GM12878 (cell line): ENCODE measurements at places on chromosomes 5 and 9.

- DNase-seq = no peak
Measured at GRCh38 chr5:101679816-101680215, 616.3 kb downstream of the SLCO4C1 start.

DNA sequence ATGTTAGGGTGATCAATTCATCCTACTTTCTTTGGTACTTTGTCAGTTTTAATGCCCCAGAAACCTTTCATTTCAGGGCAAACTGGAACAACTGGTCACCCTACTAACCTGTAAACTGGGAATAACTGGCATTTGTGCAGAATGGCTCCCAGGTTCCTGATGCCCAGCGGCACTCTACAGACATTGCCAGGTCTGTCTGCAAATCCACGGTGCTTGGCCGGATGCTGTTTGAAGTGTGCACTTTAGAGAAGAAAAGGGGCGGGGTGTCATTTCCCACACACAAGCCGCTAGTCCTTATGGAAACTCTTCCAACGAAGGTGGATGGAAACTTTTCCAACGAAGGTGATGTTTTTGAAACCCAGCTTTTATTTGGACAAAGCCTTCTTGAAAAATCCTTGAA lies 49.9 kb upstream of the OTULINL start:
- DNase-seq = no peak

GRCh38 chr5:172133359-172134029 lies 54.5 kb downstream of the STK10 start:
- no peak for DNase-seq

GRCh38 chr9:11821306-11821975 lies 871.7 kb upstream of the TYRP1 start:
- DNase-seq = no peak

DNA sequence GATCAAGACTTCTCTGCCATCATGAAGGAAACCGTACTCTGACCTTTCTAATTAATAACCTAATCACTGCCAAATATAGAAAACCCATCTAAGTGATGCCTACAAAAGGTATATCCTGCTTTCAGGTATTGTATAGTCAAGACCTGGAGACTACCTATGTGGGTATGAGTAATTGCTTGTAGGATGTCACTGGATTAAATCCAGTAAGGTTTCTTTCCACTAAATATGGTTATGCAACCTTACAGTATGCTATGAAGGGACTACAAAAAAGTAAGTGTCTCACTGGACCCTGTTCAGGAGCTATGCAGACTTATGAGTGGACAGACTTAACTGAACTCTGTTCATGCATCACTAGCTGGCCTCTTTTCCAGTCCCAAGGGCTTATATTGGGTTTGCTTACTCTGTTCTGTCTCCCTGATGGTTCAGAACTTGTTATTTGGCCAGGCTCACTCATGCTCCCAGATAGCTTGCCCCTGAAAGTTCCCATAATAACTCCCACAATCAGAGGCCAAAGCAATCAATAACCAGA lies 51.1 kb downstream of the PDE6A start:
- no peak for DNase-seq

DNA sequence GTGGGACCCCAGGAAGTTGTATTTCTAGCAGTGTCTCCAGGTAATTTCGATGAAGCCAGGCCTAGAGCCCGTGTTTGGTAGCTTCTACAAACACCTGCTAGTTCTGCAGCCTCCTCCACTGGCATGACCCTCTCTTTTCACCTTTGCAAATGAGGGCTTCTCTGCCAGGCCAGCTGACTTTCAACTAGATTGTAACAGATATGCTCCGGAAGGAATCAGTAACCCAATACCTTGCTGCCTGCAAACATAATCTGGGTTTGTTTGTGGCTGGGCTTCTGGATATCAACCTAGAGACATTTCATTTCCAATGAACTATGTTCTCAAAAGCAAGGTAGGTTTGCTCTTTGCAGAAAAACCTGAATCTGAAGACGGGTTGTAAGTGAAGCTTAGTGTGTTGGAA lies 354.8 kb downstream of the DMRT2 start:
- no peak for DNase-seq

GRCh38 chr5:123371575-123372179 lies 51.5 kb downstream of the CEP120 start:
- DNase-seq = no peak

DNA sequence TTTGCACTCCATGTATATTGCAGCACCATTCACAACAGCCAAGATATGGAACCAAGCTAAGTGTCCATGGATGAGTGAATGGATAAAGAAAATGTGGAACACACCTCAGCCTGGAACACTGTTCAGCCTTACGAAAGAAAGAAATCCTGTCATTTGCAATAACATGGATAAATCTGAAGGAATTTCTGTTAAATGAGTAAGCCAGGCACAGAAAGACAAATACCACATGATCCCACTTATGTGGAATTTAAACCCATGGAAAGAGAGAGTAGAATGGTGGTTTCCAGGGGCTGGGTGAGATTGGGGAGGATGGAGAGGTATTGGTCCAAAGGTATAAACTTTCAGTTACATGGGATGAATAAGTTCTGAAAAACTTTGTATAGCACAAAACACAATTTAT lies 228.9 kb upstream of the CD180 start:
- DNase-seq = no peak

GRCh38 chr9:18194316-18194715 lies 279.6 kb upstream of the ADAMTSL1 start:
- DNase-seq = no peak

- no peak for DNase-seq
Measured at GRCh38 chr9:36986468-36987408, 47.3 kb downstream of the PAX5 start.

DNA sequence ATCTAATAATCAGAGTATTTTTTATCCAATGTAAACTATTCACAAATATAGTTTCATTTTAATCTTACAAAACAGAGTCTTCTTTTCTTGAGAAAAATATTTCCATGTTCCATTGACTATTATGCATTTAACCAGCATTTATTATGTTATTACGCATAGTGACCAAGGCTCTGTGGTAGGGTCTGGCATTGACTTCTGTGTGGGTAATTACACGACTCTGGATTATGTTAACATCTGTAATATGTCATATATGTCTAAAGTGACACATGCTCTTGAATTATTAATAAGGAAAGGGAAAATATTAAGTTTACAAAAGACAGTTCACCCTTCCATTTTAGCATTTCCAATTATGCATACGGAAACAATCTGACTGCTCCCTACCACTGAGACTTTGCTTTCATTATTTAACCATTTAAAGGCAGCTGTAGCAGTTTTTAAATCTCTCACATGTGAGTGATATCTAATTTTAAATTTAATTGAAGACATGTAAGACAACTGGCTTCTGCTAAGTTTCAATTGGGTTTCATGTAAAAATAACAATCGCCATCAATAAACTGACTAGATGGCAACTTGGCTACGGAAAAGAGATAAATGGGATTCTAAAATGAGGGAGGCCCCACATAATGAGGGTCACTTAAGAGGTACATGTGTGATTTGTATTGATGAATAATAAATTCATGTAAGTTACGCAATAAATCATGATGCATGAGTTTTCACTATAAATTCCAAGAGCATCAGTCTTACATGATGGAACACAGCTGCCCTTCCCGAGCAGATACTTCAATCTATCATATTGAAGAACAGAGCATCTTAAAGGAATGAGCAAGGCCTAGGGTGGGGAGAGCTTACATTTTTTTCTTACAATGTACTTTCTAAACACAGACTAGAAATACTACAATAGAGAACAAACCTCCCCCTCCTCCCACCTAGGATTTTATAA lies 1056.8 kb downstream of the MAT2B start:
- no peak for DNase-seq

- DNase-seq = no peak
Measured at GRCh38 chr9:128823362-128823902, 5.1 kb downstream of the ENDOG start.

DNA sequence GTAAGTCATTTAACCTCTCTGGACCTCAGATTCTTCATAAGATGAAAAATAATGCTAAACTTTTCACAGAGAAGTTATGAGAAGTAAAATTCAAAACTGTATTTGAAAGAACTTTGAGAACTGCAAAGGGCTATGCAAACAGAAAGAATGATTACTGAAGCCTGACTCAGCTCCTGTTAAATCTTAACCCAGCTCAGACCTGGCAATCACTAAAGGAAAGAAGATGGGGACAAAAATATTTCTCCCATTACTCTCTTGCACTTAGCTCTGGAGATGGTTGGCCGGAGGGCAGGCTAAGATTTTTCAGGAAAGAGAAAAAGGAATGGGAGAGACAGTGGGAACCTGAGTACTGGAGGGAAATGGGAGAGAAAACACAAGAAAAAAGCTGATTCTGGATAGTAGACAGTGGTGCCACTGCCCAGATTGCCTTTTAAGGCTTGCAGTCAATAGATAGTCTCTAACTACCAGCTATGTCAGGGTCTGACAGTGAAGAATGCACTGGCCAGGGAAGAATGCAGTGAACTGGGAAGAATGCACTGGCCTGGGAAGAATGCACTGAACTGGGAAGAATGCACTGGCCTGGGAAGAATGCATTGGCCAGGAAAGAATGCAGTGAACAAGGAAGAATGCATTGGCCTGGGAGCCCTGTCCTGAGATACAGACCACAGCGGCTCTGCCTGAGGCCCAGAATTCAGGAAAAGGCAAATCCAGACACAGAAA lies 25.2 kb upstream of the CEMIP2 start:
- DNase-seq = no peak

- DNase-seq = no peak
Measured at GRCh38 chr9:135695642-135696041, 3.6 kb downstream of the SOHLH1 start.

GRCh38 chr9:2583308-2584013 lies 38.1 kb upstream of the VLDLR start:
- DNase-seq = no peak

GRCh38 chr9:133127340-133127981 lies 6.4 kb upstream of the RALGDS start:
- DNase-seq = no peak

GRCh38 chr9:137318602-137319001 lies 16.5 kb upstream of the NRARP start:
- no peak for DNase-seq

- DNase-seq = no peak
Measured at GRCh38 chr5:151018846-151019245, 1.5 kb upstream of the GPX3 start.

GRCh38 chr5:78779771-78780616 lies 131.4 kb upstream of the LHFPL2 start:
- no peak for DNase-seq

DNA sequence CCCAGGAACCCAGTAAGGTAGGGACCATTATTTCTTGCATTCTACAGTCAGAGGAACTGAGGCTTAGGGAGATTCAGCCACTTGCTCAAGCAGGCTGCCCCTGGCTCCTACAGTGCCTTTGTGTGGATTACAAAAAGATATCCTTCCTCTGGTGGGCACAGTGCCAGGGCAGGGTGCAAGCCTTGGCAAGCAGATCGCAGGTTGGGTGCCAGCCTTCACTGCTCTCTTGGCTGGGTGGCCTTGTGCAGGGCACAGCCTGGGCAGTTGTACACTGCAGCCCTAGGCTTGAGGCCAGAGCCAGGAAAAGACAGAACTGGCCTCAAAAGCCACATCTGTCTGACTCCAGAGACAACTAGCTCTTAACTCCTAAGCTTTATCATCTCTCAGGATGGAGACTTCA lies 15.0 kb downstream of the DOCK2 start:
- no peak for DNase-seq

DNA sequence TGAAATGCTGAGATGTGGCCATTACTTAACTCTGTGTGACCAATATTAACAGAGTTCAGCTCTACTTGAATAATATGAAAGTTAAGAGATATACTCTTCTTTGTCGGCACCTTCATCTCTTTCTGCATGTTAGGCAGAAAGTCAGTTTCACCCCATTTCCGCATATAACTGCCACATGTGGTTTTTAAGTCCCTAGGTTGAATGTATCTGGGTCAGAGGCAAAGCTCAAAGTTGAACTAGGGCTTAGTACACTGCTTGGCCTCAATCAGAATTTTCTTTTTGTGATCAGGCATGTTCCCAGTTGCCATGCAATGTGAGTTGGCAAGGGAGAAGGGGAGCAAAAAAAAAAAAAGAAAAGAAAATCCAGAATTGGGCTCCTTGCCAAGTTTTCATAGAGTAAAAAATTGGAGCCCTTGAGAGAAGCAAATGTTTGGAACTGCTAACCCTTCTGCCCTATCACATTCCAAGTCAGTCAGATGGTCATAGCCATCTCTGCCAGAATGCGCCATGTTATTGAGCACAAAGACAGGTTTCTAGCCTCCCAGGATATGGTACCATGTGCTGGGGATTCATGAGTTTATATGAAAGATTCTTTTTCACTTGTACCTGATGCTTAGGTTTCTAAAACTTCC lies 251.2 kb upstream of the RORB start:
- DNase-seq = no peak

GRCh38 chr5:125209650-125210049 lies 463.2 kb upstream of the ZNF608 start:
- no peak for DNase-seq

- no peak for DNase-seq
Measured at GRCh38 chr5:6261668-6262067, 116.7 kb downstream of the MED10 start.

DNA sequence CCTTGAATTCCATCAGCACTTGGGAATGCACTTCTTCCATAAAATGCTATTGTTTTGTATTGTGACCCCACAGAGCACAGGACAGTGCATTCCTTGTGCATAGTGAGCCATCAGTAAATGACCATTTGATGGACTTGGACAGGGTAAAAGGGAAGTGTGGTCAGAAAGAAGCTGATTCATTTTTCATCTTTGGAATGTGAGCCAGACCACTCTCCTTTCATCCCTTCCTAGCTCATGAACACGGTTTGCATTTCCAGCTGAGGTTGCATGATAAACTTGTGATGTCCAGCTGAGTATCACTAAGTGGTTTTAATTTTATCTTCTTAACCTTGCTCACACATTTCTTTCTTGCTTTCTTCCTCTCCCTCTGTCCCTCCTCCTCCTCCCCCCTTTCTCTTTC lies 101.3 kb downstream of the NUDT12 start:
- DNase-seq = no peak

GRCh38 chr9:96461336-96461735 lies 11.4 kb downstream of the HABP4 start:
- no peak for DNase-seq

DNA sequence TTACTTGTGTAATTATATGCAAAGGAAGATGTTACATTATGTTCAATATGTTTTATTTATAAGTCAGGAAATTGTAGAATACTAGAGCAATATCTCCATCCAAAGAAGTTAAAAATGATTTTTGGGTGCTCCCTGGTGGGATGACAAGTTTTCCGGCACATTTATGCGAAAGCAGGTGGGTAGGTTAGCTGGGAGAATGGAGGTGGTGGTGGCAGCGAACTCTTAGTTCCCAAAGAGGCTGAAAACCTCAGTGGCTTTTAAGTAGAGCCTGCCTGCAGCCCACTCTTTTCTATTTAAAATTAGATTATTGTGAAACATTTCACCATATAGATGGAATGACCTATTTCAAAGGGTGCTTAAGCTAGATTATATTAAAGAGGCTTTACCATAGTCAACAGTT lies 51.8 kb downstream of the ANKRD33B start:
- DNase-seq = no peak
